ENCODE measurements at places on chromosomes 2 and 18.

DNA sequence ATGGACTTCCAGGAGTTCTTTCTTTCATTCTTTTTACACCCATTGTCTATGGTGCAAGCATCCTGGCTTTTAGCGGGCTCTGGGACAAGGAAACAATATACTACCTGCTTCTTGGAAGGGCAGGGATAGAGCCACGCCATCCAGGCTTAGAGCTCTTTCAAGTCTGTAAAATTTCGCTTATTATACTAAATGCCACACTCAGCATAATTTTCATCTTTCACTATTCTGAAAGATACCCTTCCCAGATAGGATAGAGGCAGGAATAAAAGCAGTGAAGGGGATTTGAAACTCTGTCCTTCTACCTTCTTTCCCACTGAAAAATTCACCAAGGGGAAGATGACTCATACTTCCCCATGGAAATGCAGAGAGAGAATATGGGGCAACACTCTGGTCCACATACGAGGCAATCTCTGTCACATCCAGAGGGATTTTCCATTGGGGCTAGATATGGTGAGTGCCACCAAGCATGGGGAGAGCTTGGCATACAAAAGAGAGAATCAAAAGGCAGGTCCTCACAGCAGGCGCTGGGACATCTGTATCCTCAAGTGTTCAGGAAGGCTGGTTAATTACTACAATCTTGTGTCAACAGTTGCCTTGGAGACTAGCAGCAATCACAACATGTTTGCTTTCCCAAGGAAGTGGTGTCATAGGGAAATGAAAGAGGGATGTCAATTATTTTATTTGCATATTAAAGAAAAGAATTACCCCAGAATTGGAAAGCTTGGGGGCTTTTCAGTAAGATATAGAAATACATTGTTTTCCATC lies 127.6 kb downstream of the TDRD15 start:
- no peak for DNase-seq

GRCh38 chr2:241568726-241569125 lies 10.2 kb downstream of the BOK start:
- DNase-seq: no peak

- no peak for DNase-seq
Observed at GRCh38 chr2:54423213-54423612, 32.9 kb upstream of the SPTBN1 start.

GRCh38 chr2:71578767-71579342 lies 125.5 kb downstream of the DYSF start:
- no peak for DNase-seq

DNA sequence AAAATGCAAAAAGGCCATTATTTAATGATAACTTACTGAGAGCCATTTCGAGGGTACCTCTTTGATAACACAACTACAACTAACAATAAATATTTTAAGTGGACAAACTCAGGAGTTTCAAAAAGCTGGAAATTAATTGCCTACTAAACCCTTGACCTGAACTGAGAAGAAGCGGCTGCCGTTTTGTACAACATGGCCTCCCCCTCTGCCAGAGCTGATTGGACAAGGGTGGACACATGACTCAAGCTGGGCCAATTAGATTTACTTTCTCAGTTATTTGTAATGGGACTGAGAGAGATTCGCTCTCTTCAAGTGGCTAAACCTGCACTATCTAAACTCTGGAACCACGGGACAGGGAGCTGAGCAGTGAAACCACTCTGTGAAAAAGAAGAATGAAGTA lies 135.9 kb upstream of the SERPINE2 start:
- peak; percentile 31 for DNase-seq
